Body of pancreas (tissue), 4 donors: ENCODE measurements at places on chromosomes 16 and 17. TPM values are rescaled to one million over a fixed set of nuclear protein-coding genes. Genes with fewer than 3 reads are reported as not detected.
A peak's percentile ranks its signal among the peaks of the same experiment; 100 is the strongest.

DNA sequence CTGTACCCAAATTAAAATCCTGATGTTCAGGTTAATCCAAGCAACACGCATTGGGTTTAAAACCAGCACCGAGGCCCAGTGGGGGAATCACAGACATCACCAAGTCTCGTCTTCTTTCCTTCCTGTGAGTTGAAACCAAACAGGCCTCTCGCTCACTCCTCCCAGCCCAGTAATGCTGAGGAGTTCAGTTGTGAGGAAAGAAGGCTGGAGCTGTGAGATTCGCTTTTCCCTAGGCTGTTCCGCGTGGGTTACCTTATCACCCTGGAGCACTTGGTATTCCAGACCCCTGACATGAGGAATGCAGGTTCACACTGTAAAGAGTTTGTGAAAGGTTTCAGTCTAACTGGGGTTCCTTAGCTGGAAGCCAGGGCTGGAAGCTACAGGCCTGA lies 20.8 kb downstream of the CIBAR2 start:
- DNase-seq, result no peak
- H3K4me1 ChIP-seq, result peaks cover 23% of the 10 kb centered on the region
- H3K27me3 ChIP-seq, result no peaks in the 10 kb centered on the region
- H3K27ac ChIP-seq, result peak overlapping the region; percentile 55

- H3K27ac ChIP-seq, result no peak overlapping the region
- DNase-seq, result no peak
- no peaks in the 10 kb centered on the region for H3K36me3 ChIP-seq
- H3K27me3 ChIP-seq, result no peaks in the 10 kb centered on the region
Observed at GRCh38 chr17:3750926-3751325, 27.2 kb downstream of the HASPIN start.

DNA sequence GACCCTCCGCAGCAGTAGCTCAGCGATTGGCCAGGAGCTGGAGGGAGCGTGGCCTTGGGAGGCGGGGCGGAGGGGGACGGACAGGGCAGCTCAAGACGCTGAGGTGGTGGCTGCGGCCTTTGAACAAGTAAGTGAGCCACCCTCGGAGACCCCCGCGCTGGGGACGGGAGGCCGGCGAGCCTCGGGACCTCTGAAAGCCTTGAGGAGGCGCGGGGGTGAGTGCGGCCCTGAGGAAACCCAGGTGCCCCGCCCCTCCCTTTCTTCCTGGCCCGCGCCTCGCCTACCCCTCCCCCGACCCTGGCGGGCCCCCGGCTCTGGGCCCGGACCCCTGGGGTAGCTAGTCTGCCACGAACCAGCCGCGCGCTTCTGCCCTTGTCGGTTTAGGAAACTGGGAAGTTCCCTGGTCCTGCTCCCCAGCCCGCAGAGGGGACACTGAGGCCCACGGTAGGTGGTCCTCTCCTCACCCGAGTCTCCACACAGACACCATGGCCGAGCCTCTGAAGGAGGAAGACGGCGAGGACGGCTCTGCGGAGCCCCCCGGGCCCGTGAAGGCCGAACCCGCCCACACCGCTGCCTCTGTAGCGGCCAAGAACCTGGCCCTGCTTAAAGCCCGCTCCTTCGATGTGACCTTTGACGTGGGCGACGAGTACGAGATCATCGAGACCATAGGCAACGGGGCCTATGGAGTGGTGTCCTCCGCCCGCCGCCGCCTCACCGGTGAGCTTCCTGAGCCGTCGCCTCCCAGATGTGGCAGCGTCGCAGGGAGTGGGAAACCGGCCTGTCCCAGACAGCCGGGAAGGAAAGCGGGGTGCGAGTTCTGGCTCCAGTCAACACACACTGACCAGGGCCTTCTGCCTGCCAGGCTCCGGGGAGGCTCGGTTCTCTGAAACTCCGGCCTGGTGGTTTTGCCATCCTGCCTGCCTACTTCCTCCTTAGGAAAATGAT lies at the start of gene MAPK7:
Gene MAPK7 (plus strand): TSS at position 83 of the 945 bp plus-strand sequence. CDS start 403 bp downstream, at position 486.
- DNase-seq, result peak; percentile 27
- H3K4me3 ChIP-seq, result peak within 1 kb of the TSS; percentile 71
- no peaks in the 10 kb centered on the region for H3K27me3 ChIP-seq

DNA sequence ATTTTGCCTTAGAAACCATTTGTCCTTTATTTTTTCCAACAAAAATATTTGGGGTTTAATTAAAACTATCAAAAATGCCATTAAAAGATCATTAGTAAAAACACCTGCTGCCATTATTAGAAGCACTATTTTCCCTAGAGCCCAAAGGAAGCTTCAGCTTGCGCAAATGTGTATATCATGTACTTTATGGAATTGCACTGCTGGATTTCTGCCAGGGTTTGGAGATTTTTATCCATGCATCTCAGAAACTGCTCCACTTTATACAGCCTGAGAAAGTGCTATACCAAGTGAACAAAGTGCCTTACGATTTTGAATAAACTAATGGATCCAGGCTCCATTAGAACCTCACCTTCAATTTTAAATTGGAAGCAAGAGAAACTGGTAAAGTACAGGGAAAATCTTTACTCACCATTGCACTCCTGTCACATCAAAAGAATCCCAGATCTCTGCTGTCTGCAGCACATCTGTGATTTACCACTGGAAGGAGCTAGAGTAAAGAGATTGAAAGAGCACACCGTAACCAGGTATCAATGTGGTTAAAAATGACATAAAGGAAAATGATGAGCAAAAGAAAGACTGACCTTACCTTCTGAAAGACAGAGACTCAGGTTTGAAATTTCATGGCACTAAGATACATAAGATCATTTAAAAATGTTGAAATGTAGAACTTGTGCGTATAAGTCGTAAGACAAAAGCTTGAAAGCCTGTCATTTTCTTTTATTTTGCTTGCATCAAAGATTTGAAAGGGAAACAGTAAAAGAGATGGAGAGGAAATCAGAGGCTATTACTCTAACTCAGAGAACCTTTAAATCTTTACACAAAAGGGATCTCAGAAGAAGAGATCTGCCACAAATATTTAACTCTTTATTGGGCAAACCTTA lies 678.1 kb upstream of the GOT2 start:
- no peak for DNase-seq
- no peaks in the 10 kb centered on the region for H3K27me3 ChIP-seq
- H3K4me3 ChIP-seq, result no peak overlapping the region
- H3K27ac ChIP-seq, result no peak overlapping the region
- no peaks in the 10 kb centered on the region for H3K36me3 ChIP-seq
- H3K4me1 ChIP-seq, result no peaks in the 10 kb centered on the region

MYL11 gene
- total RNA-seq, result not detected

- H3K27ac ChIP-seq, result no peak overlapping the region
- H3K36me3 ChIP-seq, result no peaks in the 10 kb centered on the region
- no peaks in the 10 kb centered on the region for H3K27me3 ChIP-seq
- peak; percentile 21 for DNase-seq
- no peak overlapping the region for H3K4me3 ChIP-seq
- no peaks in the 10 kb centered on the region for H3K4me1 ChIP-seq
Observed at GRCh38 chr16:28140788-28141618, 70.8 kb downstream of the XPO6 start.

RPL23 gene
- total RNA-seq, result 693 TPM

MLX gene
- total RNA-seq, result 28.7 TPM

DNA sequence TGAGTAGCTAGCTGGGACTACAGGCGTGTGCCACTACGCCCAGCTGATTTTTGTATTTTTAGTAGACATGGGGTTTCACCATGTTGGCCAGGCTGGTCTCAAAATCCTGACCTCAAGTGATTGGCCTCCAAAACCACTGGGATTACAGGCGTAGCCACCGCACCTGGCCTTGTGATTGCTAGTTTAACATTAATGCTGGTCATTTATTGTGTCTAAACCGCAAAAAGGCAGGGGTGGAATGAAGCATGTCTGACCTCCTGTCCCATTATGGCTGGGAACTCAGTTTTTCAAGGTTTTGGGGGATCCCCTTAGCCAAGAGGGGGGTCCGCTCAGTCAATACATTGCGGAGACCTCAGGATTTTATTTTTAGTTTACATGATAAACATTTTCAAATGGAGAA lies 10.7 kb upstream of the CNGB1 start:
- H3K36me3 ChIP-seq, result no peaks in the 10 kb centered on the region
- H3K27ac ChIP-seq, result no peak overlapping the region
- H3K27me3 ChIP-seq, result no peaks in the 10 kb centered on the region
- no peak overlapping the region for H3K4me3 ChIP-seq
- DNase-seq, result no peak

- no peaks in the 10 kb centered on the region for H3K4me1 ChIP-seq
- H3K27me3 ChIP-seq, result no peaks in the 10 kb centered on the region
- H3K27ac ChIP-seq, result no peak overlapping the region
- H3K36me3 ChIP-seq, result no peaks in the 10 kb centered on the region
- DNase-seq, result peak; percentile 1
Observed at GRCh38 chr17:83179374-83179773, 100.0 kb downstream of the METRNL start.

DNA sequence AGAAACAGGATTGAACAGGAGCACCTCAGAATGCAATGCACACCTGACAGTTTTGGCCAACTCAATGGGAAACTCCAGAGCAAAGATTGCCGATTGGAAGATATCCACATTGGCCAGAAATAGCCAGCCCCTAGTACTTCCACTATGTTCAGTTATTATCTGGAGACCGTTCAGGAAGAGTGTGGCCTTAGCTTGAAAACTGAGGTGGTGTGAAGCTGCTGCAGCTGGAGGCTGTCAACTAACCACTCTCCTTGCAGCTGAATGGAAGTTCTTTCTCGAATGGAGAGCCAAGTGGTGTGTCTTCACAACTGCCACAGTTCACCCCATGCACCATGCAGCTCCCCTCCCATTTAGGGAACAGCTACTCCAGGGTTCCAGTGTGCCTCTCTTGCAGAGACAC lies 61.9 kb upstream of the DHX40 start:
- no peaks in the 10 kb centered on the region for H3K27me3 ChIP-seq
- H3K4me3 ChIP-seq, result no peak overlapping the region
- H3K36me3 ChIP-seq, result no peaks in the 10 kb centered on the region
- no peak overlapping the region for H3K27ac ChIP-seq
- no peak for DNase-seq
- H3K4me1 ChIP-seq, result no peaks in the 10 kb centered on the region

DNA sequence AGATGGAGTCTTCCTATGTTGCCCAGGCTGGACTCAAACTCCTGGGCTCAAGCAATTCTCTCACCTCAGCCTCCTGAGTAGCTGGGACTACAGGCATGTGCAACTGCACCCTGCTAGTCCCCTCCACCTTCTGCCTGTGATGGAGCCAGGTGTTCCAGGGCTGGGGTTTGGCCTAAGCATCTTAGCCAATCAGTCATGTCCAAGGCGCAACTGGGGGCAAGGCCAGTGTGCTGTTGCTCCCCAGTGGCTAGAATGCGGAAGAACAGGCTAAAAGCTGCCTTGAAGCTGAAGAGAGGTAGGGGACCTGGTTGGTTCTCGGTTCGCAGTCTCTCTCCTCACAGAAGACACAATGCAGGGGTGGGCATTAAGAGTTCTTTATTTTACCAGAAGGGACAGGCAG lies 18.6 kb downstream of the FLOT2 start:
- DNase-seq, result peak; percentile 19
- H3K27ac ChIP-seq, result no peak overlapping the region
- no peaks in the 10 kb centered on the region for H3K27me3 ChIP-seq
- H3K36me3 ChIP-seq, result peaks cover 22% of the 10 kb centered on the region
- H3K4me3 ChIP-seq, result no peak overlapping the region

GRCh38 chr16:22813223-22813947 lies 577 bp upstream of the HS3ST2 start:
- no peaks in the 10 kb centered on the region for H3K36me3 ChIP-seq
- no peak overlapping the region for H3K4me3 ChIP-seq
- H3K27ac ChIP-seq, result no peak overlapping the region
